Melanocyte of skin (primary cell): ENCODE measurements at places on chromosomes 13 and 19. TPM values are rescaled to one million over a fixed set of nuclear protein-coding genes. Genes with fewer than 3 reads are reported as not detected.

Gene GJB2
- 0.34 and 0.36 TPM in 2 replicates for total RNA-seq

Gene LHB
- 0.69 TPM in 1 of 2 replicates, not detected in the other for total RNA-seq

Gene SIGLEC8
- total RNA-seq = not detected in 2 replicates

Gene MED25
- 16.9 and 25.1 TPM in 2 replicates for total RNA-seq

Gene ALOX5AP
- not detected in 2 replicates for total RNA-seq
